ENCODE measurements at places on chromosomes 1 and 21.

GRCh38 chr21:37525810-37526209 lies 159.2 kb downstream of the DYRK1A start:
- DNase-seq, result no peak

- no peak for DNase-seq
Measured at GRCh38 chr1:159120317-159120716, 43.8 kb upstream of the AIM2 start.

DNA sequence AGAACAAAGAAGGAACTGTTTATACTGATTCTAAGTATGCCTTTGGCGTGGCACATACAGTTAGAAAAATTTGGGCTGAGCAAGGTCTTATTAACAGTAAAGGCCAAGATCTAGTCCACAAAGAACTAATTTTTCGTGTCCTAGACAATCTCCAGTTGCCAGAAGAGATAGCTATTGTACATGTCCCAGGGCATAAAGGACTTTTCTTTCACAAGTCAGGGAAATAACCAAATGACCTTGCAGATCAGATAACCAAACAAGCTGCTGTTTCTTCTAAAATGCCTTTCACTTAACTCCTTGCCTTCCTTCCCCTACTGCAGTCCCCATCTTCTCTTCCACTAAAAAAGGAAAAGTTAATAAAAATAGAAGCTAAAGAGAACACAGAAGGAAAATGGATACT lies 4.0 kb downstream of the TEX50 start:
- no peak for DNase-seq

GRCh38 chr1:148363439-148363810 lies 119.7 kb downstream of the PPIAL4G start:
- DNase-seq, result no peak

DNA sequence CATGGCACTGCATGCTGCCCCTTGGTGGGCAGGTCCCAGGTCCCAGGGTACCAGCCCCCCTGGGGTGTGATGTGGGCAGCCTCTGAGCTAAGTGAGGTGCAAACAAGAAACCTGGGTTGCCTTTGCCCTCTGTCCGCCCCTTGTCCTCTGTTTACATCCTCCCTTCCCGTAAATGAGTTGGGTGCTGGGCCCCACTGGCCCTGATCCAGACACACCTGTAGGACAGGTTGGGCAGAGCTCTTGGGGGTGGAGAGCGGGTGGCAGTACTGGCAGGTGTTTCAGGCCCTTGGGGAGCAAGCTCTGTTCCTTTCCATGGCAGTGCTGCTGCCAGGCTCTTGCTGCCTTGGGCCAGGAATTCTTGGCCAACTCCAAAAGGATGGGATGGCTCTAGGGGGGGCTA lies 35.8 kb downstream of the ELF3 start:
- no peak for DNase-seq

DNA sequence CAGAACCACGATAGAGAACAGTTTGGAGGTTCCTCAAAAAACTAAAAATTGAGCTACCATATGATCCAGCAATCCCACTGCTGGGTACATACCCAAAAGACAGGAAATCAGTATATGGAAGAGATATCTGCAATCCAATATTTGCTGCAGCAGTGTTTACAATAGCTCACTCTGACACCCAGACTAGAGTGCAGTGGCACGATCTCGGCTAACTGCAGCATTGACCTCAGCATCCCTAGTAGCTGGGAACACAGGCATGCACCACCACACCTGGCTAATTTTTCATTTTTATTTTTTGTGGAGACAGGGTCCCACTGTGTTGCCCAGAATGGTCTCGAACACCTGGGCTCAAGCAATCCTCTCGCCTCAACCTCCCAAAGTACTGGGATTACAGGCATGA lies 13.1 kb downstream of the TTC13 start:
- DNase-seq, result no peak

DNA sequence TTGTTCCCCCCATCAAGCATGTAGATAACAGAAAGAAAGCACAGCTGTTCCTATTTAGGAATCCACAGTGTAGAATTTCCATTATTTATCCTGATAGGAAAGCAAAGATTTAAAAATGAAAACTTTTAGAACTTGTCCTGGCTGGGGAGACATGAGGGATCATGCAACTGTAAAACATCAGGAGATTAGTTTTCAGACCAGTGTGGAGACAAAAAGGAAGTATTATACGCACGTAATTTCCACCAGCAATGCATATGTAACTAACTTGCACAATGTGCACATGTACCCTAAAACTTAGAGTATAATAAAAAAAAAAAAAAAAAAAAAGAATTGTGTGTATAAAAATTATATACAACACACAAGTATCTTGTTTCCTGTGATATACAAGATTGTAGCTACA lies 172.4 kb downstream of the NEGR1 start:
- DNase-seq, result no peak

GRCh38 chr1:168088511-168089325 lies 48.0 kb downstream of the GPR161 start:
- DNase-seq, result no peak

Data from renal cortex interstitium (tissue), 15 donors.